ENCODE measurements at places on chromosomes 6 and 20.

- no peak for DNase-seq
These were observed 160.0 kb downstream of the HACE1 start for GRCh38 chr6:104699593-104700329.

GRCh38 chr6:43123461-43124314 lies 47.4 kb upstream of the SRF start:
- no peak for DNase-seq

GRCh38 chr6:25130518-25130917 lies 148.7 kb upstream of the CARMIL1 start:
- DNase-seq: no peak

- no peak for DNase-seq
These were observed 21.4 kb upstream of the AKIRIN2 start for GRCh38 chr6:87723170-87724078.

- DNase-seq: no peak
These were observed 16.3 kb downstream of the TMEM170B start for GRCh38 chr6:11553824-11554223.

- DNase-seq: no peak
These were observed 23.6 kb upstream of the FANCE start for GRCh38 chr6:35428421-35429149.

- no peak for DNase-seq
These were observed 40.9 kb downstream of the DOP1A start for GRCh38 chr6:83108378-83108777.

DNA sequence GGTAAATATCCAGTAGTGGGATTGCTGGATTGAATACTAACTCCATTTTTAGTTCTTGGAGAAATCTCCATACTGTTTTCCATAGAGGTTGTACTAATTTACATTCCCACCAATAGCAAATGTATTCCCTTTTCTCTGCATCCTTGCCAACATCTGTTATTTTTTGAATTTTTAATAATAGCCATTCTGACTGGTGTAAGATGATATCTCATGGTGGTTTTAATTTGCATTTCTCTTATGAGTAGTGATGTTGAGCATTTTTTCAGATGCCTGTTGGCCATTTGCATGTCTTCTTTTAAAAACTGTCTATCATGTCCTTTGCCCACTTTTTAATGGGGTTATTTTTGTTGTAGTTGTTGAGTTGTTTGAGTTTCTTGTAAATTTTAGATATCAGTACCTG lies 253.2 kb downstream of the HAO1 start:
- DNase-seq: no peak

GRCh38 chr6:61538801-61539200 lies 747.2 kb downstream of the KHDRBS2 start:
- no peak for DNase-seq

- DNase-seq: no peak
These were observed 56.7 kb downstream of the CD83 start for GRCh38 chr6:14174226-14174625.

DNA sequence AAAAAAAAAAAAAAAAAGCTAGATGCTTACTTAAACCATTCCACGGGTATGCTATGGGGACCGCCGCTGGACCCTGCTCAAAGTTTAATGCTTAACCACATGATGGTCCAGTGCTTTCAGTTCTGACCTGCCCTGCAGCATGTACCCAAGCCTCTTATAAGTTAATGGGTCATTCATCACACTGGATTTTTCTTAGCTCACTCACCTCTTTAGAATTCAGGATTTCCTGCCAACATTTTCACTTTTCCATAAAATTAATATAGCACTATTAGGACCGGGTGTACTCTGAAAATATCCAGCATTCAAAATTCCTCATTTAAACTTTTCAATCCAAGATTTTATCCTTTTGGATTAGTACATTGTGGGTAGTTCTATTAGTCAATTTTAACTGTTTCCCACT lies 140.8 kb downstream of the ALDH8A1 start:
- no peak for DNase-seq
